ENCODE measurements at places on chromosomes 6 and 20.

DNA sequence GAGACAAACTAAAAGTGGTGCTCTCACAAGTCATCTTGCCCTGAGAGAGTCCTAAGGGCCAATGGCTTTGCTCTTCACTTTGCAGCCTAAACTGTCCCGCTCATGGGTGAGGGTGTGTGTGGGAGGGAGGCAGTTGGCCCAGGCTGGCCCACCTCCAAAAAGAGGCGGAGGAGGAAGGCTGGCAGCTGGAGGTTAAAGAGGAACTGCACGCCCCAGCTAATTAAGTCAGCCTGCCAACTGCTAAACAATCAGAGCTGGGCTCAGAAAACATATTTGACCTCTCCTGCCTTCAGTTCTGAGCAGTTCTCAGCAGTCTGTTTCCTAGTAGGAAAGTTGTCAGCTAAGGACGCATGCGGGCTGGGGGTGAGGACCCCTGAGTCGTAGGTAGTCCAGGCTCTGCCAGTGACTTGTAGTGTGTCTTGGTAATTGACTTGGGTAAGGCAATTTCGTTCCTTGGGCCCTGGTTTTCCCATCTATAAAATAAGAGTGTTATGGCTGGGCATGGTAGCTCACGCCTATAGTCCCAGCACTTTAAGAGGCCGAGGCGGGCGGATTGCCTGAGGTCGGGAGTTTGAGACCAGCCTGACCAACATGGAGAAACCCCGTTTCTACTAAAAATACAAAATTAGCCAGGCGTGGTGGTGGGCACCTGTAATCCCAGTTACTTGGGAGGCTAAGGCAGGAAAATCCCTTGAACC lies 17.0 kb downstream of the GSS start:
- no peak for DNase-seq

GRCh38 chr6:27281105-27281539 lies 31.0 kb downstream of the POM121L2 start:
- no peak for DNase-seq

- no peak for DNase-seq
These were observed 5.9 kb downstream of the C6orf163 start for GRCh38 chr6:87350516-87350915.

DNA sequence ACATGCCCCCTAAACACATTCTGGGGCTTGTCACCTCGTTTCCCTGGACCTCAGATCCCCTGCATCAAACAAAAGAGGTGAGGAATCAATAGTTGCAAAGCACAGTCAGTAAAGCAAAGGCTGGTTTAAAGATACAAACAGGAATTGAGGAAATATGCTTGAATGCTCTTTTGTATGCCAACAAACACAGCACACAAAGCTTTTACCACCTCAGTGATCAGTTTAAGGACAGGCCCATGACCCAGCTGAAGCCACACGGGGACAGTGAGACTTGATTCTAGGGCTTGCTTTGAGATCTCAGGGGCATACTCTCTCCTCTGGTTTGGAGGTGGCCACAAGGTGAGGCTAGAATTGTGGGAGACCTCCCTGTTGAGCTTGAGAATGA lies 182.9 kb upstream of the CST7 start:
- no peak for DNase-seq

- DNase-seq = no peak
These were observed 13.2 kb downstream of the ZNF831 start for GRCh38 chr20:59176812-59177211.

DNA sequence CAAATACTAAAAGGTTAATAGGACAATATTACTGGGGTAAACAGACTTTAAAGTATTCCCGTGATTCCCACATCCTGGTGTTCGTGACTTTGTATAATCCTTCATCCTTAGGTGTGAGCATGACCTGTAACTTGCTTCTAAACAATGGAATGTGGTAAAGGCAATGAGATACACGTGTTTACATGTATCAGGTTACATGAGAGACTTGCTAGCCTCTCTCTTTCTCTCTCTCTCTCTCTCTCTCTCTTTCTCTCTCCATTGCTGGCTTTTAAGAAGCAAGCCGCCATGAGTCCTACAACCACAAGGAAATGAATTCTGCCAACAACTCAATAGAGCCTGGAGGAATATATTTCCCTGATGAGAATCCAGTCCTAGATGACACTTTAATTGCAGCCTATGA lies 83.9 kb upstream of the LGSN start:
- no peak for DNase-seq

DNA sequence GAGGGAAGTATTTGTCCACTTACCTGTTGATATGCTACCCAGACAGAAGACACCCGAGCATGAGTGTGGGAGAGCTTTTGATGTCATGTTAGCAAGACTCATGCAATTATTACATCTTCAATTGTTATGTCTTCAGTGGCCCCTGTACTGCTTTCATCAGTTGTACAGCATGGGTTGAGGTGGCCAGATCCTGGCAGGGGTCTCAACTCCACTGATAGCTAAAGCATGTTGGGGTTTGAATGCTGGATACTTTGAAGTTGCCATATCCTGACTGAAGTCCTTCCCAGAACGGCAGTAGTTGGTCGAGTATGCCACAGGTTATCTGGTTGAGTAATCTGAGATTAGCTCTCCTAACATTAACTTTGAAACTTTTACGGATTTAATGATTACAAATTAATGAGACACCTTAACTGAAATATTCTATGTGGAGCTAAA lies 46.7 kb downstream of the LRRN4 start:
- no peak for DNase-seq

DNA sequence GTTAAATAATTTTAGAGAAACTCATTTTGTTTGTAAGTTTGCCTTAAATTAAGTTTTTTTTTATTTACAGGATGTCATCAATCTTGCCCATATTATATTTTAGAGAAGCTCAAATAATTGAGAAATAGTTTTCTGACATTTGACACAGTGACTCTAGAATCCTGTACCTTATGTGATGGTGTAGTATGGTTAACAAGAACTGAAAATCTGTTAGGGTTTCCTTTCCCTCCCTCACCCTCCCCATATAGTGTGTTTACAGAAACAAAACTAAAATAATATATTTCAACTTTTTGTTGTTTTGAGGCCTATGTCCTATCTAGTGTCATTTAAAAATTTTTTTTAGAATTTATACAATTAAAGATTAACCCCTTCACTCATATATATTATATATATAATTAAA lies 91.8 kb downstream of the SESN1 start:
- no peak for DNase-seq

- DNase-seq = no peak
These were observed 109.9 kb upstream of the THBS2 start for GRCh38 chr6:169363590-169363989.

DNA sequence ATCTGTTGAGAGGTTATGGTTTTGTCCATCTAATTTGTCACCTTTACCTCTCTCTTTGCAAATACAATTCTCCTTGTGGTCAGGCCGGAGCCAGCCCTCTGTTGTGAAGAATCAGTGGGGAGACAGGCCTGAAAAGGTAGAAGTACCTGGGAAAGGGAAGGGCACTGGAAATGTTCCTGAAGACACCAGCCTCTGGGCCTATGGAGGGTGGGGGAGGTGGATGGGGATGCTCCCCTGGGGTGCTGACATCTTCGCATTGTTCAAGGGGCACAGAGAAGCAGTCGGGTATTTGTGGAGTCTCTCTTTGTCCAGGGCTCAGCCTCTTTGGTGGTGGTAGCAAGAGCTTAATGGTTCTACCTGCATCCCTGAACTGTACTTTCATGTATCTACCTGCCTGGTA lies 24.4 kb upstream of the AFDN start:
- no peak for DNase-seq

- no peak for DNase-seq
These were observed 69.0 kb downstream of the SESN1 start for GRCh38 chr6:109025639-109026038.

DNA sequence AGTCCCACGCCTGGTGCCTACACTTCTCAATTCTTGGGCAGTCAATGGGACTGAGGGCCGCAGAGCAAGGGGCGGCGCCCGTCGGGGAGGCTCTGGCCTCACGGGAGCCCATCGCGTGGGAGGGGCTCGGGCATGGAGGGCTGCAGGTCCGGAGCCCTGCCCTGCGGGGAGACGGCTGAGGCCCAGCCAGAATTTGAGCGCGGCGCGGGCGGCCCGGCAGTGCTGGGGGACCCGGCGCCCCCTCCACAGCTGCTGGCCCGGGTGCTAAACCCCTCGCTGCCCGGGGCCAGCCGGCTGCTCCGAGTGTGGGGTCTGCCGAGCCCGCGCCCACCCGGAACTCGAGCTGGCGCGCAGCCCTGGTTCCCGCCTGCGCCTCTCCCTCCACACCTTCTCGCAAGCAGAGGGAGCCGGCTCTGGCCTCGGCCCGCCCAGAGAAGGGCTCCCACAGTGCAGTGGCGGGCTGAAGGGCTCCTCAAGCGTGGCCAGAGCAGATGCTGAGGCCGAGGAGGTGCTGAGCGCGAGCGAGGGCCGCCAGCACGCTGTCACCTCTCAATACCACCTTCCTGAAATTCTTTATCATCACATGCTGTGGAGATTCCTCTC lies 58.5 kb downstream of the BAK1 start:
- no peak for DNase-seq

GRCh38 chr6:130500693-130501092 lies 134.9 kb downstream of the TMEM200A start:
- no peak for DNase-seq
